ENCODE measurements at places on chromosomes 3 and 15.

DNA sequence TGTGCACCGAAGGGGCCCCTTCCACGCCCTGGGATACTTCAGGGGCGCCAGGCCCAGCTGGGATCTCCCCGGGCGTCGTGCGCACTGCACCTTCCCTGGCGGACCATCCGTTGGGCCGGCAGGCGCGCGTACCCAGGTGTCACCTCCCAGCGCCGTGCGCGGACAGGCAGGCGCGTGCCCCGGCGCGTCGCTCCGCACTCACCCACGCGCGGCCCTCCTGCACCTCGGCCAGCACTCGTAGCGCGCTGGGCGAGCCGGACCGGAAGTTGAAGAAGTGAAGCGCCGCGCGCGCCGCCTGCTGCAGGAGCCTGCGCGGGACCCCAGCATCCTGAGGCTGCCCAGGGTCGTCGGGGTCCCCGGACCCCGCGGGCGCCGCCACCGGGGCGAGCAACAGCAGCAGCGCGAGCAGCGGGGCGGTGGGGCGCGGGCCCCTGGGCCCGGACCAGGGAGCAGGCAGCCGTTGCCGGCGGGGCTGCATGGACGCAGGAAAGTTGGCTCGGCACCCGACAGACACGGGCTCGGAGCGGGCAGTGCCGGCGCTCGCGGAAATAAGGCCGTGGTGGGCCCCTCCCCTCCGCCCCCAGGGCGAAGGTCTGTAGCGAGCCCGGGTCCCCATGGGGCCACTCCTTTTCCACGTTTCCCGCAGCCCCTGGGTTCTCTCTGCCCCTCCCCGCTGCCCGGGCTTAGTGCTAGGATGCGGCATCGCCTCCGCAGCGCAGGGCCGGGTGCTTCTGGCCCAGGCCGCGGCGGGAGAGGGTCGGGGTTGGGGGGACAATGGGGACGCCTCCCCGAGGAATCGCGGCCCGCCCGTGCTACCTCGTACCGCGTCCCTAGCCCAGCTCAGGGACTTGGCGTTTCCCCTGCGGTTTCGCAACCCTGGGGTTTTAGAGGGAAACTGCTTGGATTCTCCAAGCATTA is at the start of gene RARRES1:
RARRES1 (minus strand) TSS at position 520 of the 918 bp plus-strand sequence; CDS start at position 478, 42 bp downstream.
- DNase-seq, result peak; percentile 20

DNA sequence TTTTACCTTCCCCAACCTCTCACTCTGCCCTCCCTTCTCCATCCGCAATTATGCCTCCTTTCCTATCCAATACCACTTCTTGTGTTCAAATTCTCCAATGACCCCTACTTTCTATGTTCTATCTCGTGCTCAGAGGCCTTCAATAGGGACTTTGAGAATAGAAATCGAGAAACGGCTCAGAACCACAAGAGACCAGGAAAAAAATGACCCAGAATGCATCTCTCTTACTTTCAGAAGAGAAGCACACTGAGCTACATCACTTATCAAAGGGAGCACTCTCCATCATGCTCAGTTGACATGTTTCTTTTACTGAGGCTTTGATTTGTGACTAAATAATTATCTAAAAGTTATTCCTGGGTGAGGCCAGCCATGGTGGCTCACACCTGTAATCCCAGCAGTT is 162.4 kb upstream of the PRICKLE2 start:
- no peak for DNase-seq

DNA sequence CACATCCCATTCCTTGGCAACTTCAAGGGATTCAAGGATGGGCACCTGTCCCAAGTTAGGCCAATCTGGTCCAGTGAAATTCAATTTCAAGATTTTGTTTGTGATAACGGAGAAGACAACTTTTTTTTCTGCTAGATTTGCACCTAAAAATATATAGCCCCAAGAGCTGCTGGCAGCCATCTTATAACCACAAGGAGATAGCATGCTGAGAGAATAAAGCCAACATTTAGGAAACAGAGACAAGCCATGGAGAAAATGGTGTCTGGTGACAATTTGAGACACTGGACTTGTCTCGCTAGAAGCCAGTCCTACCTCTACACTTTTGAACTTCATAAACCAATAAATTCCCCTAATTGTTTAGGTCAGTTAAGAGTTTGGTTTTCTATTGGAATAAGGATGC is 5.4 kb downstream of the PARL start:
- no peak for DNase-seq

DNA sequence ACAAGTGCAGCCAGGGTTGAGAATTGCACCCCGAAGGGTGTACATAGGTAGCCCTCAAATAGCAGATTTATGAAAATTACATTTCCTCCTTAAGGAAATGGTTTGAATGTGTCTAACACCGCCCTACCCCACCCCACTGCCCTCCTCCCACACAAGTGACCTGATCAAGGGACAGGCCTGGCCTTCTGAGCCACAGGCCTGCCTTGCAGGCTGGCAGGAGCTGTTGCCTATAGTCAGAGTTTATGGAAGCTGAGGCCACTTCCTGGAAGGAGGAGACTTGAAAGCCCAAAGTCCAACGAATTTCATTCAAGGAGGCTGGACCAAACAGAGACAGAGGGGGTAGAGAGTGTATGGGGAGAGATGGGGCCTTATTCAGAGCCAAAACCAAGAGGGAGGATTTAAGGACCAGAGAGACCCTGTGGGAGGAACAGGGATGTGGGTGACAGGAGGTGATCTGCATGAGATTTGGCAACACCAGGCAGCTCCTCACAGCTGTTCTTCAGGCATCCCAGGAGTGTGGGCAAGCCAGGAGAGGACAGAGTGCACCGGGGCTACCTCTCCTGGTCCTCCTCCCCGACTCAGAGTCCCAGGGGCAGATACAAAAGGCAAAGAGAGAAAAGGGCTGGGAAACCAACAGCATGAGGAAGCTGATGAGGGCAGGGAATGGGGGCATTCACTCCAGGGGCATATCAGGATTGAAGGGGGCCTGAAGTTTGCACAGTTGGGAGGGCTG is 100.4 kb upstream of the HES1 start:
- no peak for DNase-seq

DNA sequence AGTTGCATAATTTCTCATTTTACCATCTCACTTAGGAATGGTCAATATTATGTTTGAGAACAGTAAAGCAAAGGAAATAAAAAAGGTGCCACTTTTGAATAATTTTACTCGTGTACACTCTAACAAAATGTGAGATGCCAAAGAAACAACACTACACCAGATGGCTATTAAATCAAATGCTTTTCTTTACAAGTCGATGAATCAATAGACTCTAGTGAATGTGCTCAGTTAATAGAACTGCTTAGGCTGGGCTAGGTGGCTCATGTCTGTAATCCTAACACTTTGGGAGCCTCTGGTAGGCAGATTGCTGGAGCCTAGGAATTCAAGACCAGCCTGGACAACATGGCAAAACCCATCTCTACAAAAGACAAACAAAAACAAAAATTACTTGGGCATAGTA is 87.9 kb downstream of the ZNF609 start:
- no peak for DNase-seq
